Large intestine (tissue), 12 donors: ENCODE measurements at places on chromosomes 11 and 22. TPM values are rescaled to one million over a fixed set of nuclear protein-coding genes. Genes with fewer than 3 reads are reported as not detected.

The GRIA4 gene
- 7.3 TPM for polyA plus RNA-seq

The LRRC56 gene
- 2.4 TPM for polyA plus RNA-seq

The JAML gene
- polyA plus RNA-seq: 35.2 TPM

The NXPE4 gene
- polyA plus RNA-seq: not detected

The OR4D6 gene
- polyA plus RNA-seq: not detected

The MMP27 gene
- 0.24 TPM for polyA plus RNA-seq

The NRGN gene
- polyA plus RNA-seq: 2.1 TPM

The FGF19 gene
- 0.04 TPM for polyA plus RNA-seq

The PGA5 gene
- polyA plus RNA-seq: 0.40 TPM

The LUZP2 gene
- 2.8 TPM for polyA plus RNA-seq

The LINC01488 gene
- 0.09 TPM for polyA plus RNA-seq

The FAM76B gene
- 41.0 TPM for polyA plus RNA-seq

The PKP3 gene
- 71.6 TPM for polyA plus RNA-seq

The MAP6 gene
- polyA plus RNA-seq: 20.1 TPM

The ALDH3B2 gene
- polyA plus RNA-seq: not detected

The TRIM6 gene
- polyA plus RNA-seq: 2.6 TPM

The TMEM184B gene
- polyA plus RNA-seq: 56.5 TPM

The PRR33 gene
- 0.67 TPM for polyA plus RNA-seq

The FOLH1 gene
- polyA plus RNA-seq: 322 TPM

The OR5AR1 gene
- not detected for polyA plus RNA-seq

The ARHGAP20 gene
- 2.2 TPM for polyA plus RNA-seq

The HOATZ gene
- polyA plus RNA-seq: 0.01 TPM

The TRIM64 gene
- polyA plus RNA-seq: not detected

The C11orf16 gene
- polyA plus RNA-seq: 0.12 TPM

The CSRP3 gene
- 0.67 TPM for polyA plus RNA-seq

The KLHL35 gene
- 1.3 TPM for polyA plus RNA-seq

The PTDSS2 gene
- 21.1 TPM for polyA plus RNA-seq

The MYRF gene
- polyA plus RNA-seq: 55.5 TPM

The CD248 gene
- polyA plus RNA-seq: 24.6 TPM

The BRMS1 gene
- polyA plus RNA-seq: 32.4 TPM

The CHRM1 gene
- polyA plus RNA-seq: 1.3 TPM

The LRRN4CL gene
- 2.9 TPM for polyA plus RNA-seq
